ENCODE measurements at places on chromosomes 6 and 20. TPM values are rescaled to one million over a fixed set of nuclear protein-coding genes. Genes with fewer than 3 reads are reported as not detected.

The DNMT3B gene
- total RNA-seq, result 1.2 TPM

The HNF4A gene
- not detected for total RNA-seq

The USP49 gene
- 9.1 TPM for total RNA-seq

The C6orf141 gene
- total RNA-seq, result 14.2 TPM

The ZNF337 gene
- 20.1 TPM for total RNA-seq
